ENCODE measurements at places on chromosomes 4 and X.

DNA sequence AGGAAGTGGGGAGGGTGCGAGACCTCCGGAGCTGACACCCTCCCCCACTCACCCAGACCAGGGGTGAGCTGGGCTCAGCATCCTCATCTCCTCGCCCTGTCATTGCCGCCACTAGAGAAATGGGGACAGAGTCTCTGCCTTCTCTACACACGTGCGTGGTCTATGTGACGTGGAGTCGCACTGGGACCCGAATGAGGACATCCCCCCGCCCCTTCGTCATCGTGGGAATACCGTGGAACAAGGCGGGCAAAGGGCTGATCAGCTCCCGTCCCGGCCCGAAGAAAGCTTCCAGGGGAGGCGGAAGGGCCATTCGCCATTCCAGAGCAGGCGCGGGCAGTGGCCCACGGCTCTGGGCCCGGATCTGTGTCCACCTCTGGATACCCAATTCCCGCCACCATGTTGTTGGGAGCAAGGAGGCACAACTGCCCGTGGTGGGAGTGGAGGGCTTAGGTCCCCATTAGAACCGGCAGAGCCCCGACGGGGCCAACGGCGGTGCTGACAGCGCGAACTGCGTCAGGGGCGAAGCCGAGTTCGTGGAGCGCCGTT, 12.0 kb downstream of the HMX1 start:
- no peak for DNase-seq

GRCh38 chr4:19033816-19034733, 1012.5 kb upstream of the LCORL start:
- no peak for DNase-seq

DNA sequence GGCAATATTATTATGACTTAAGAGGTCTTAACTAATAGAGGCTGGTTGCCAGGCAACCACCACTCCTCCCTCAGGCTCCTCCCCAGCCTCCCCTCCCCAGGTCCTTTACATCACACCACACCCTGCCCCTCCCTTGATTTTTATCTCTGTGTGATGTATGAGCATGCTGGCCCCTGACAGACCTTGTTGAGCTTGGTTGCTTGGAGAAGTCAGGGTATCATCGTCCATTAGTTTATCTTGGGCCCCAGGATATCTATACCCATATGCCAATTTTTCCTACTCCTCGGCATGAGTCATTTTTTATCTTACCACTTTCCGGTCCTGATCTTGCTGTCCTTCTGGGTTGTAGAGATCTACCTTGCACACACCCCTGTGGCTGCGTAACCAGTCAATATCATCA, 2.5 kb downstream of the AKAP4 start:
- no peak for DNase-seq

GRCh38 chrX:133575501-133576136, 160.3 kb upstream of the GPC4 start:
- DNase-seq, result no peak

DNA sequence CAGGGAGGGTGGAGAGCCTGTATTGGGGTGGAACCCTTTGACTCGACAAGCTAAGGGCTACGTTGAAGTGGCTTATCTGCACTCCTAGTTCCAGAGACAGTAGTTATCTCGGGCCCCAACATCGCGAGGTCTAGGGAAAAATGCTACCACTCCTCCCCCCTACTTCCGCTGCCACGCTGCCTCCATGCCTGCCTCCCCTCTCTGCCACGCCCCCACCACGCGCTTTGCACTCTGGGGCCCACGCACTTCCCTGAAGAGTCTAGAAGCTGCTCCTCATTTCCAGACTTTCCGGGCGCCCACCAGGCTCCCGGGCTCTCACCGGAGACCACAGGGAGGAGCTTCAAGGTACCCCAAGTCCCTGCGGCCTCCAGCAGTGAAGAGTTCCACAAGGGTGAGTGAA, at the start of gene PASD1:
PASD1 (plus strand) TSS at position 227 of the 400 bp plus-strand sequence. CDS start 37,879 bp downstream, outside the sequence.
- no peak for DNase-seq

GRCh38 chr4:38857354-38858096, 908 bp upstream of the TLR6 start:
- DNase-seq, result peak; percentile 67

GRCh38 chr4:68447201-68447600, at the start of gene TMPRSS11E:
TMPRSS11E (plus strand) TSS chr4:68447463; CDS start chr4:68447513, 50 bp downstream.
- no peak for DNase-seq

GRCh38 chrX:73916931-73917667, 354.1 kb downstream of the CHIC1 start:
- DNase-seq, result peak; percentile 78

Measured in fibroblast of skin of left quadriceps (primary cell).